ENCODE measurements at places on chromosomes 6 and 20.

- DNase-seq: no peak
Measured at GRCh38 chr6:90347411-90347851, 50.8 kb upstream of the BACH2 start.

DNA sequence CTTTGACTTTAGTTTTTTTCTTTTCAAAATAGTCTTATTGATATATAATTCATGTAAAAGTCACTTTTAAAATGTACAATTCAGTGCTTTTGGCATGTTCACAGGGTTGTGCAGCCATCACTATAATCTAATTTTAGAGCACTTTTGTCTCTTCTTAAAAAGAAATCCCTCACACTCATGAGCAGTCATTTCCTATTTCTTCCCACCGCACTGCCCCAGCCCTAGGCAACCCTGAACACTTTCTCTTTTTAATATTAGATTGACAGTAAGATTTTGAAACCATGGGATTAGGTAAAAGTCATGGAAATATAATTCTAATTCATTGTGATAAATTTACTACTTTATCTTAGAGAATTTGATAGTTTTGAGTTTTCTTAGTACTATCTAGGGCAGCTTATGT, 309.4 kb downstream of the UTRN start:
- DNase-seq: no peak

DNA sequence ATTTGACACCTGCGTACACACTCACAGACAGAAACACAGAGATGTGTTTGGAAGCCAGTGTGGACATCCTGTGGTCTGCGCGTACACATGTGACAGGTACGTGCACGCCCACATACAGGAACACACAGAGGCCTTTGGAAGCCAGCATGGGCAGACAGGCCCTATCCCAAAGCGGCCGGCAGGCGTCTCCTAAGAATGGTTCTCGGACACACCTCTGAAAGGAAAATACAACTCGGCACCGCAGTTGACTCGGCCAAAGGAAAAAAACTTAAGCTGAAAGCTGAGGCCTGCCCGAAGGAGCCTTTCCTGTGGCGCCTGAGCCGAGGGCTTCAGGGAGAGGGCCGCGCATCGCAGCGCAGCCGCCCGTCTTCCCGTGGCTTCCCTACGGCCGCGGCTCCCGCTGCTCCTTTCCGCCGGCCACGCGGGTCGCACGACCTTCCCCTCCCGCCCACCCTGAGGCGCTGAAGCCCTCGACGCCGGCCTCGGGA, 1.4 kb upstream of the CEP43 start:
- peak; percentile 76 for DNase-seq

- no peak for DNase-seq
Measured at GRCh38 chr20:9555781-9556180, 41.4 kb downstream of the LAMP5 start.

GRCh38 chr20:36850759-36851158, 25.2 kb upstream of the TLDC2 start:
- DNase-seq: no peak

GRCh38 chr6:166903027-166903426, 53.3 kb downstream of the RNASET2 start:
- DNase-seq: no peak

DNA sequence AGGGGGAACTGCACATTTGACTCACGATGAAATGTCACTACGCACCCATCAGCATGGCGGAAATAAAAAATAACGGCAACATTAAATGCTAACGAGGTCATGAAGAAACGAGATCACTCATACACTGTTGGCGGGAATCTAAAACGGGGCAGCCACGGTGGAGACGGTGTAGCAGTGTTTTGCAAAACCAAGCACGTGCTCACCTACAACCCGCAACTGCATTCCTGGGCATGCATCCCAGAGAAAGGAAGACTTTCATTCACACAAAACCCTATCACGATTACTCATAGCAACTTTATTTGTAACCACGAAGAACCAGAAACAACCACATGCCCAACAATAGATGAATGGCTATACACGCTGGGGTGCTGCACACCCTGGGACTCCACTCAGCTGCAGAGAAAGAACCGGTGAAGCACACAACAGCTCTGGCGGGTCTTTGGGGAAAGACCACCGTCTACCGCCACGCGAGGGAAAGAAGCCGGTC, 77.0 kb downstream of the YTHDF1 start:
- no peak for DNase-seq

- peak; percentile 2 for DNase-seq
Measured at GRCh38 chr6:95094751-95095663, 482.3 kb upstream of the MANEA start.

- no peak for DNase-seq
Measured at GRCh38 chr6:33668914-33669313, 42.6 kb downstream of the UQCC2 start.
